ENCODE measurements at places on chromosomes 5 and 9.

- DNase-seq: no peak
Observed at GRCh38 chr5:128009403-128009802, 74.2 kb upstream of the SLC12A2 start.

DNA sequence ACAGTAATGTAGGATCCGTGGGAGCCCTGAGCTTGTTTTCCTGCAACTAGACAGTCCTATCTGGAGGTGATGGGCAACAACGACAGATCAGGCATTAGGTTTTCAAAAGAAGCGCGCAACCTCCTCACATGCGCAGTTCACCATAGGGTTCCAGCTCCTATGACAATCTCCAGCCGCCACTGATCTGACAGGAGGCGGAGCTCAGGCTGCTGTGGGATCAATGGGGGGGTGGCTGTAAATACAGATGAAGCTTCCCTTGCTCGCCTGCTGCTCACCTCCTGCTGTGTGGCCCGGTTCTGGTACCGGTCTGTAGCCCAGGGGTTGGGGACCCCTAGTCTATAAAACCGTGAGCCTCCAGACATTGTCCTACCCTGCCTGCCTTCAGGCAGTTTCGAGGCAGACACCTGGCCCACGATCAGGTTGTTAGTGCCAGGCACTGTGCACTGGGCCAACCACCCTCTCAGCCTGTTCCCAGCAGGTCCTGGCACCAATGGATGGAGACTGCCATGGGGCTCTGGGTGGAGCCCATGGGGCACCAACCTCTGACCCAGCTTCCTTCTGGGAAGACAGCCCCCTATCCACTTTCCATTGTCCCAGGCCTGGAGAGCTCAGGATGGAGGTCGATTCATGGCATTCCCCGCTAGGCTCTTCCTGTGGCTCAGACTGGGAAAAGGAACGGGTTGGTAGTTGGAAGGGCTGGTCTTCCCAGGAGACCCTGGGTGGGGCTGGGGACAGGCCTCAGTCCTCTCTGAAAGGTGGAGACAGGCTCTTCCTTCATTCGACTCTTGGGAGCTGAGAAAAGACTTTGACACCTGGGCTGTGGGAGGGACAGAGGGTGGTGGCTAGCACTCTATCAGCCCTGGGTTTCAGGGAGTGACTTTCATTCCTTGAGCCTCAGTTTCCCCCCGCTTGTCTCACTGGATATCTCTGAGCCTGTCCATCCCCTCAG, 1.7 kb downstream of the ENDOG start:
- DNase-seq: no peak

DNA sequence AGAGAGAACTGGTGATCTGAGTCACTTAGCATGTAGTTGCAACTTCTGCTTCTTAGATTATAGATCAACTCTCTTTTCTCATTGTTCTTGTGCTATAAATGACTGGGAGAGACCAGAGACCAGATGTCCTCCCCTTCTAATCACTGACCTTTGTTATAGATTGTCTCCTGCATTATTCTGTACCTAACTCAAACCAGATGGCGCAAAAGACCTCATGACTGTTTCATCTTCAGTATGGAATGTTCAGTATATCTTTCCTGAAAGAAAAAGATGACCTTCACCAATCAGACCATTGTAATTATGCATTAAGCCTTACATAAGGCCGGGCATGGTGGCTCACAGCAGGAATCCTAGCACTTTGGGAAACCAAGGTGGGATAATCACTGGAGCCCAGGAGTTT, 30.5 kb upstream of the ADAM19 start:
- no peak for DNase-seq

- peak; percentile 43 for DNase-seq
Observed at GRCh38 chr5:75335952-75336614, 937 bp upstream of the HMGCR start.

GRCh38 chr9:89862316-89862715, 257.5 kb downstream of the GADD45G start:
- DNase-seq: no peak

GRCh38 chr5:145587710-145588109, 247.4 kb downstream of the PRELID2 start:
- DNase-seq: peak; percentile 88

DNA sequence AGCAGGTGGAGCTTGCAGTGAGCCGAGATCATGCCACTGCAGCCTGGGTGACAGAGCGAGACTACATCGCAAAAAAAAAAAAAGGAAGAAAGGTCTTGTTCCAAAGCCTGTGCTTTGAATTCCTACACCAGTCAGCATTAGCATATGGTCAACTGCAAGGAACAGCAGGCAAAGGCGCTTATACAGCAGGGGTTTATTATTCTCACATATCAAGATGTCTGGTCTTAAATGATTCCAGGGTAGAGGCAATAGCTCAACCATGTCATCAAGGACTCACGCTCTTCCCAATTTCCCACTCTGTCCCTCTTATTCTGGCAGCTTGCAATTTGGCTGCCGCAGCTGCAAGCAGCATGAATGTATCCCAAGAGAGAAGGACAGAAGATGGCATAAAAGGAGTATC, 28.6 kb upstream of the HRH2 start:
- DNase-seq: no peak

- DNase-seq: no peak
Observed at GRCh38 chr9:137783521-137783920, 94.1 kb upstream of the CACNA1B start.

DNA sequence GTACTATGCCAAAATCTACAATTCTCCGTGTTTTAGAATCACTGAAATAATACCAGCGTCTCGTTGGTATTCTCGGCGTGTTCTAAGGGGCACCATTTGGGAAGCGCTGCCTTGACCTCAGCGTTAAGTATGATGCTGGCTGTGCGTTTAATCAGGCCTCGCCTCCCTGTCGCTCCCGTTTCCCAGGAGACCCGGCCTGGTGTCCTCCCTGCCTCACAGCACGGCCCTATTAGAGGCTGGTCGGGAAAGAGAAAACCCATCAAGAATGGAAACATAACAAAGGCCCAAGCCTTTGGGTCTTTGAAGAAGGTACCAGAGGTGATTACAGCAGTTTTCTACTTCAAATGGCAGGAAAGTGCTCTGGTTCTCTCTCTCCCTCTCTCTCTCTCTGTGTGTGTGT, 30.0 kb downstream of the GFPT2 start:
- DNase-seq: no peak

DNA sequence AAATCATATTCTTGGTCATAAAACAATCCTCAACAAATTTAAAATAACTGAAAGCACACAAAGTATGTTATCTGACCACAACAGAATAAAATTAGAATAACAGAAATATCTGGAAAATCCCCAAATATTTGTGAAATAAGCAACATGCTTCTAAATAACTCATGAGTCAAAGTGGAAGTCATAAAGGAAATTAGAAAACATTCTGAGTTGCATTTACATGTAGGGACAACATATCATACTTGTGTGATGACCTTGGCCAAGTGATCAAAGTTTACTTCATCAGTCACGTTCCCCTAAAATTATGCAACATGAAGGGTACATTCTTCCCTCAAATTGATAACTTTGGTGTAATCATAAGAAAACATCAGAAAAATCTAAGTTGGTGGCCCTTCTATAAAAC, 64.7 kb downstream of the CSF2 start:
- no peak for DNase-seq

DNA sequence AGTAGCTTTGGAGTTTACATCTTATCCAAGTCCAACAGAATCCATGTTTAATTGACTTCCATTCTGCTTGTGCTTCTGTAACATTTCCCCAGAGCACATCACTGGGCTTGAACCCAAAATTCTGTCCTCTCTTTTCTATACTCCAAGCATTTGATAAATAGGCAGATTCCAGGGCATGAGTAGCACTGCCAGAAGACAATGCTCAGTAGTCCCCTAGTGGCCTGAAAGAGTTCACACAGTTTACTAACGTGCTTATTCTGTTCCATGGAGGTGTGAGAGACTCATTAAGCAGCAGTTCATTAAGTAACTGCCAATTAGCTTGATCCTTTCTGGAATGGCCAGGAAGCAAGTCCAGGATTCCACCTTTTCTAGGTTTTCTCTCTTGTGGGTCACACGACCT, 9.4 kb upstream of the GABRA6 start:
- no peak for DNase-seq

DNA sequence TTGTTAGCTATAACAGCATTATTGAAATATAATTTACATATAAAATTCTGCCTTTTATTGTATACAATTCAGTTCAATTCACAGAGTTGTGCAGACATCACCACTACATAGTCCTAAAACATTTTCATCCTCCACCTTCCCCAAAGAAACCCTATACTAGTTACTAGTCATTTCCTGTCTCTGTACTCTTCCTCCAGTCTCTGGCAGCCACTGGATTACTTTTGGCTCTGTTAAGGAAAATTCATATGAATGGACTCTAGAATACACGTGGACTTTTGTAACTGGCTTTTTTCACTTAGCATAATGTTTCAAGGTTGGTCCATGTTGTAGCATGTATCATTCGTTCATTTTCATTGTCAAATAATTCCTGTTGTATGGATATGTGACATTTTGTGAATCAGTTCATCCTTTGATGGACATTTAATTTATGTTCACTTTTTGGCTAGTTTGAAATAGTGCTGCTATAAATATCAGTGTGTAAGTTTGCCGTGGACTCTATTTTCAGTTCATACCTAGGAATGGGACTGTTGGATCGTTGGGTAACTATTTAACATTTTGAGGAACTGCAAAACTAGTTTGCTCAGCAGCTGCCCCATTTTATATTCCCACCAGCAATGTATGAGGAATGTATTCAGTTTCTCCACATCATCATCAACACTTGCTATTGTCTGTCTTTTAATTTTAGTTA, 9.7 kb downstream of the ICE1 start:
- DNase-seq: peak; percentile 5

DNA sequence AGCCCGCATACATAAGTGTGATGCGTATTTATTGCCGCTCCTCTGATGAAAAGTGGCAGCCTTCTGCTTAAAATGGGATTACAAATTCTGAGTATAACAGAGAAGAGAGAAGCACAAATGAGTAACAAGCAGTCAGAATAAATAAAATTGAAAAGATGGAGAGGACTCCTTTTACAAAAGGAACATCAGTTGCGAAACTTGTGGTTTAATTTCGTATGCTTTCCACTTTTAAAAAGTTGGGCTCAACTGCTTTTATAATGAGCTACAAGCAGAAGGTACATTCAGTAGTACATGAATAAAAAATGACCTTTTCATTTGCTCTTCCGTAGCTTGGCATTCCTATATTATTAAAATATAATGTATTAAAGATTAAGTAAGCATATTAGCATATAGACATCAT, 320.0 kb downstream of the FBXL17 start:
- DNase-seq: no peak

DNA sequence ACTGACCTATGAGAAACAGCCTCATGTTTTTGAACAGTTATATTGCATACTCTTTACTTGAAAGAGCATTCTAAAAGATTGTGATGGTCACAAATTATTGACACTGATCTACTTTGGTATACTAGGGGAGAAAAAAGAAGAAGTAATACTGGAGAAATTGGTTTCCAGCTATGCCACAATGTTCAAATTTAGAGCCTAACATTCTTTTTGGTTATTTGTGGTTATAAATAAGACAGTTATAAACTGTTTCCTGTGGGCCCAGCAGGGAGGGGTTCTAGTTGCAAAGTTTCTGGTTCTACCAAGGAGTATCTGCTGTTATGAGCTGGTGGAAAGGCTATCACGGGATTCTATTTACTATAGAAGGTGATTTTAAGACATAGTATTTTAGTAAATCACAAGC, 4.8 kb downstream of the CWC27 start:
- DNase-seq: no peak

DNA sequence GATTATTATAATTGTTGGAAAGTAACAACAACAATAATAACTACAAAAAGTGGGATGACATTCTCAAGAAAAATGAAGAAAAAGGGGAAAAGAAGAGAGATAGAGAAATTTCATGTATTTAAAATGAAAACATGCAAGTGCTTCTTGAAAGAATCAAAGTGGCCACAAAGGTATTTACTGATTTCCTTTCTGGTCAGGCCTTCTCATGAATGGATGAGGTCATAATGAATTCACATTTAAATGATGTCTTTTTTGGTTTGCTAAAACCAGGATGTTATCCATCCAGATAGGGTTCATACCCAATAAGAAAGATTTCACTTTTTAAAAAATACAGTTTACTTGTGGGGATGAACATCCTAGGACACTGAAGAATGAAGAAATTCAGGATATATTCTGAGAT, 446.4 kb upstream of the PTGER4 start:
- DNase-seq: no peak

DNA sequence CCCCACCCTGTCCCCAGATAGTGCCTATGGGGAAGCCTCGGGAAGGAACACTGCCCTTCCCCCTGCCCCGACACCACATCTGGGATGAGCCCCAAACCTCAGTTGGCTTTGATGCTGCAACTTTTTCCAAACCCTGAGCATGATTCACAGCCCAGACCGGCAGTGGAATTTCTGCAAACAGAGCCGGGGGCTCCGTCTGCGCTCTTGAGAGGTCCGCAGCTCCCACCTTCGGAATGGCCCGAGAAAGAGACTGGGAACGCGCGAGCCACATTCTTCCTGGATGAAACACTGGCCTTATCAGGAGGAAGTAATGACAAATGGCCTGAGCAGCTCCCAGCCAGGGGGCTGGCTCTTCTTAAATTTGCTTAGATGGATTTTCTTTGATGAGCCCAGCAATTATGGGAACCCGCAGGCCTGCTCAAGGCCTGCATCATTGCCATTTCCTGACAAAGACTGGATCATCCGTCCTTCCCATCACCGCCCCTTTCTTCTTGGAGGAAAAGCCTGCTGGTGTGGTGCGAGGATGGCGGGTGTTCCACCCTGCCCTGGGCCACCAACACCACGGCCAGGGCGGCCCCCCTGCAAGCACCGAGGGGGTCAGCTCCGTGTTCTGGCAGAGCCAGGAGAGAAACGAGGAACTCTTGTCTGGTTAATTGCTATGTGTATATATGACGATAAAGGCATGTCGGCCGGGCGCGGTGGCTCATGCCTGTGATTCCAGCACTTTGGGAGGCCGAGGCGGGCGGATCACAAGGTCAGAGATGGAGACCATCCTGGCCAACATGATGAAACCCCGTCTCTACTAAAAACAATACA, 38.8 kb upstream of the COL5A1 start:
- DNase-seq: peak; percentile 97

- no peak for DNase-seq
Observed at GRCh38 chr5:96322217-96322616, 110.8 kb downstream of the PCSK1 start.

GRCh38 chr5:74013222-74013621, 387.2 kb downstream of the ARHGEF28 start:
- no peak for DNase-seq

DNA sequence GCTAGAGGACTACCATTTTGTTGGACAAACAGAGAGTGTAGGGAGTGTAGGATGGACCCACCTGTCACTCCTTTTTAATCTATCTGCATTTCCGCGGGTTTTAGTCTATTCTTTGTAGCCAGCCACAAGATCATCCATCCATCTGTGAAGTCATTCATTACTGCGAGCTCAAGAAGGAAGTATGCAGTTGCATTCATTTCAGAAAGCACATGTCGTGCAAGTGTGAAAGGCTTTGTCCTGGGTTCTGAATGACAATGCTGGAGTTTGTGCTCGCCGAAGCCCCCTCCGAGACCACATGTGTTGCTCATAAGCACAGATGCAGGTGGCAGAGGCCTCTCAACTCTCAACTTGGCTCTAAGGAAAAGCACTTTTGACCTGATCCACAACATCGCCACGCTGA, 70.3 kb upstream of the BASP1 start:
- DNase-seq: no peak

Data from amniotic stem cell (primary cell).